Activated gamma-delta T cell (primary cell): ENCODE measurements at places on chromosomes 6 and 20.

GRCh38 chr6:43762966-43763695 is 6.9 kb upstream of the VEGFA start:
- DNase-seq: no peak

GRCh38 chr20:61748376-61748775 is 317.3 kb downstream of the TAF4 start:
- no peak for DNase-seq

- no peak for DNase-seq
Observed at GRCh38 chr6:72262254-72262653, 359.6 kb upstream of the KCNQ5 start.

DNA sequence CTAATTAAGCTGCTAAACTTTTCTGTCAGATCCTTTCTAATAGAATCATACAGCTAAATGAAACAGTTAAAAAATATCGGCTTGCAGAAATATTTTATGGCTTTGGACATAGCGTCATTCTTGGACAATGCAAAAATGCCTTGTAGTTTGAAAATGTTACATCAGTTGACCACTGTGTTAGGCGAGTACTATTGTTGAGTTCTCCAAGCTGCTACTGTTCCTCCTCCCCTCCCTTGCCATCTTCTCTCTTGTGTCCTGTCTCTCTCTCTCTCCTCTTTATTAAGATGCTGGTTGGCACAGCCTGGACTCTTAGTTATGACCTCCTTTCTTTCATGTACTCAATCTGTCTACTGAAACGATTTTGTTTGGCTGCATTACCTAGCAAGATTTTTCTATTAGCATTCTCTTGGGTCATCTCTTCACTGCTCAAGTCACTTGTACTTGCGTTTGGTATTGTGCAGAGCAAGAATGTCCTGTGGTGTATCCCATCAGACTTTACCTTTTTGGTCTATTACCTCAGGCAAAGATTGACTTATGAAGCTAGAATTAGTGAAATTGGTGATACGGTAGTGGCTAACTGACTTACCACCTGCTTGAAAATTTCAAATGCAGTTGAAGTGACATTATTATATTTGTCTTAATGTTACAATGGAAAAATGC is 127.9 kb downstream of the FARS2 start:
- no peak for DNase-seq

- no peak for DNase-seq
Observed at GRCh38 chr6:140321891-140322290, 947.4 kb upstream of the CITED2 start.

GRCh38 chr6:120945905-120946594 is 388.2 kb downstream of the TBC1D32 start:
- no peak for DNase-seq

DNA sequence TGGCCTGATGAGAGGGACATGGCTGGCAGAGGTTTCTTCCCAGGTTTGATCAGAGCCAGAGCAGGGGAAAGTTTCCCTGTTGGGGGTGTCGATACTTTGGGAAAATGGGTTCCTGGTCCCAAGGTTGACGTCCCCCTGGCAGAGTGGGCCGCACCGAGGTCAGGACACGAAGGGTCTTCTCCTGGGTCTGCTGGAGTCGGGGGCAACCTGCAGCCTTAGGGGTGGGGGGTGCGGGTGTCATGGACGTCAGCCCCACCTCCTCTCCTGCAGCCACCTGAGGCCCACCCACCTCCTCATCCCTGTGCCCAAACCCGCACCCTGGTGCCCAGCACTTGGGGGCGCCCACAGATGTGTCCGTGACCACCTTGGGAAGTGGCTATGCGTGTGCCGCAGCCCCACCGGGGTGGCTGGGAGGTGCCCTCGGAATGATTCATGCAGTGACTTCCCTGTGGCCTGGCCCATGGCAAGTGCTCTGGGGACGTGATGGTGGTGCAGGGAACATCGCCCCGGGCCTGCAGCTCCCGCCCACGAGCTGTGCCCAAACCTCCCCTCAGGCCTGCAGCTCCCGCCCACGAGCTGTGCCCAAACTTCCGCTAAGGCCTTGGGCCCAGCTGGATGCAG is 64.9 kb downstream of the YTHDF1 start:
- DNase-seq: no peak

GRCh38 chr6:128029826-128030225 is 129.0 kb upstream of the THEMIS start:
- DNase-seq: no peak
